Kidney epithelial cell (primary cell): ENCODE measurements at places on chromosomes 12 and 14. TPM values are rescaled to one million over a fixed set of nuclear protein-coding genes. Genes with fewer than 3 reads are reported as not detected.

The ADSS1 gene
- total RNA-seq = 3.4 and 10.3 TPM in 2 replicates

DNA sequence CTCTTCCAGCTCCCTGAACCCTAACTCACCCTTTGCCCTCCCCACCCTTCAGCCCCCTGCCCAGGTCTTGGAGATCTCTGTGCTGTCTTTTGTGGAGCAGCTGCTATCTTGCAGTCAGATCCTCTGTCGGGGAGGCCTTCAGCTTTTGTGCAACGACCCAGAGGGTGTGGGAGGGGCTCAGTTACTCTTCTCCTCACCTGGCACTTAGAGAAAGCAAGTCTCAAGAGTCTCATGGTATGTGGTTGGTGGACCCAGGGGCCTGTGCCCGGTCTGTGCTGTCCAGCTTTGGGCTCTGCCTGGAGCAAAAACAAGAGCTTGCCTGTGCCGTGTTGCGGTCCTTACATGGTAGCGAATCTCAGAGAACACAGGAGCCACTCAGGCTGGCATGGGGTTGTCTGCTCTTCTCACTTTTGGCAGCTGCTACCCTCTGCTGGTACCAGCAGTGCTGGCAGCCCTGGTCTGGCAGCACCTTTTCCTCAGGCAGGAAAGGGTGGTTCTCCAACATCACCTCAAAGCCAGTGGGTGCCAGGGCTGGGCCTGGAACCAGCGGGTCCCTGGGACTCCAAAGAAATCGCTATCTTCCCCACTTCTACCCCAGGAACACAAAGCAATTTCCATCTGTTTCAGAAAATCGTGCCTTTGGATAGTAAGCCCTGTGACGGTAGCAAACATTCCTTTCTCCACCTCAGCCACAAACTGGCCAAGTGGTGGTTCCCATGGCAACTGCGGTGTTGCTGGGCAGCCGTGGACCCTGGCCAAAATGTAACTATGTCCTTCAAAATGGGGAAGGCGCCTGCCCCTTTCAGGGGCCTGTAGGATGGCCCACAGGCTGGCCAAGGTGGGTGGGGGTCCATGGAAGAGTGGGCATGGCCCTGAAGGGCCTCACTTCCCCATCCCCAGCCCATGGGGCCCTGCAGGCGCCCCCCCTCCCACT is 90.0 kb downstream of the RIN3 start:
- no peak for DNase-seq

The TPPP2 gene
- total RNA-seq = not detected in 2 replicates

- no peak for DNase-seq
Observed at GRCh38 chr12:63804746-63805145, 25.0 kb downstream of the RXYLT1 start.

DNA sequence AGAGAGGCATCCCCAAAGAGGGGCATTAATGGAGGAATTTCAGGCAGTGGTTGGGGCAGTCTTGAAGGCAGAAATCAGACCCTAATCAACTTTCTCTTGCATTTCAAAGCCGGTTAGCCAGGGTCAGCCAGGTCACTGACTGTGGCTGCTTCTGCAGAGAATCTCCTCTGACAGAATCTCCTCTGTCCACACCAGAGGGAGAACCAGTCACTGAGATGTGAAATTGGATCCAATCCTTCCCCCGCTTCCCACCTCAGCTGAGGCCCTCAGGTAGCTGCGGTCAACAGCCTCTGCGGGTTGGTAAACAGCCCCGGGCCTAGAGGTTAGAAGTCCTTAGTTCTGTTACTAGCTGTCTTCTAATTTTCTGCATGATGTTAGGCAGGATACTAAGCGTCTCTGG is 39.8 kb upstream of the NUAK1 start:
- no peak for DNase-seq

DNA sequence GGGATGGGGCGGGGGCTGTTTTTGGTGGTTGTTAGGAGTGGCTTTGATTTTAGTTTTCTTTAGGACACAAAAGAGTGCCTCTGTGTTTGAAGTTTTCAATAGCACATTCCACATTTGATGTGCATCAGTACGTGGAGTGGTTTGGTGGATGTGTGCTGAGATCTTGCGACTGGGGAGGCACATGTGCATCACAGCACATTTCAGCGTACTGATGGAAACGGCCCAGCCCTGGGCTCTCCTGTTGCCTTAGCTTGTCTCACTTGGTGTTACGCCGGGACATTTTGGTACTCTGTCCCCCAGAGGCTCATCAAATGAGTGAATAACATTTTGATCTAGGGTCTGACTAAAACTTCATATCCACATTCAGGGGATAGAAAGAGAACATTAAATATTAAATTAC is 70.5 kb downstream of the GNS start:
- no peak for DNase-seq

DNA sequence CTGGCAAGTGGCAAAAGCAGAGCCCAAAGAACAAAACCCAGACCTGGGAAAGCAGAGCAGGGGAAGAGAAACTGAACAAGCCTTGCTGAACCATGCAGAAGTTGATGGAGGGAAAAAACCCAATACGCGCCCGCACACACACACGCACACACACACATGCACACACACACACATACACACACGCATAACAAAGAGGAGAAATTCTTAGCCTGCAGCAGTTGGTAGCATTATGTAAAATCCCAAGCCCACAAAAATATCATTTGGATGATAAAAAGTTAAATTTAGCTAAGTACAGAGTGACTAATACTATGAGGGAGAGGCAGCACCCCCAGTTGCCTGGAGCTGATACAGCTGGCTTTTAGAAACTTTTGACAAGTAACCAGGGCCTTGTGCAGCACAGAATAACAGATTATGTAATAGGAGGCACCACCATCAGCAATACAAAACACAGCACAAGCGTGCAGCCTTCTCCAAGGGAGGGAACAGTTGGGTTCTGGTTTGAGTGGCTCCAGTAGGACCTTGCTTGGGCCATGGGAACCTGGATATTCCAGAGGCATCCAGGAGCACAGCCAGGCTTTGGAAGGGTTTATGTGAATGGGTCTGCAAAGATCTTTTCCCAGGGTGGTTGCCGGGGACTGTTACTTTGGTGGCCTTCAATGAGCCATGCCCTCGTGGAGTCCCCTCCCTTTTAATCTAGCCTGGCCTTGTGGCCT is 35.3 kb downstream of the PITPNM2 start:
- DNase-seq = no peak

DNA sequence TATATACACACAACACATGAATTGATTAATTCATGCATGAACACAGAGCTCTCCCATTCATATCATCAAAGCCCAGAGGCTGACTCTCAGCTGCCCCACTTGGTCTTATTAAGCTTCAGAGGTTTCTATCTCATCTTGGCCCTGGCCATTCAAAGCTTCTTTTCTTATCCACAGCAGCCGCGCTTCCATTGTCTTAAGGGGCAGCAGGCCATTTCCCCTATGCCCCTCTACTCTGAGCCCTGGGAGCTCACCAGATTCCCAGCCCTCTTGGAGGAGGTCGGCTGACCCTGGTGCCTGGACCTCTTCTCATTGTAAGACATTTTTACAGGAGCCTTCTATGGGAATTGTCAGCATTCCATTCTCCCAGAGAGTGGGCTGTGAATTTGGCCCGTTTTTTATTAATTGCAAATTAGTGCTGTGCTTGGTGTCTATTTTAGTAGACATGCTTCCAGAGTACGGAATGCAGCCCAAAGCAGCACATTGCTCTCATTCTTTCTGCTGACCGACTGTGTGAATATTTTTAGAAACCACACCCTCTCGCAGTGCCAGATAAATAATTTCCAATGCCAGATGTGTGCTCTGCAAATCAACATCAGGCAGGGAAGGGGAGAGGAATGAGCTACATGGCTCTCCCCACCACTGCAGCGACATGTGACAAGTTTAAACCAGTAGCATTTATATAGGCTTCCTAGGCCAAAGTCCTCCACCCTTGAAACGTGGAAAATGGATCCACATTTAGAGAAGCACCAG is 58.5 kb downstream of the NUAK1 start:
- no peak for DNase-seq

DNA sequence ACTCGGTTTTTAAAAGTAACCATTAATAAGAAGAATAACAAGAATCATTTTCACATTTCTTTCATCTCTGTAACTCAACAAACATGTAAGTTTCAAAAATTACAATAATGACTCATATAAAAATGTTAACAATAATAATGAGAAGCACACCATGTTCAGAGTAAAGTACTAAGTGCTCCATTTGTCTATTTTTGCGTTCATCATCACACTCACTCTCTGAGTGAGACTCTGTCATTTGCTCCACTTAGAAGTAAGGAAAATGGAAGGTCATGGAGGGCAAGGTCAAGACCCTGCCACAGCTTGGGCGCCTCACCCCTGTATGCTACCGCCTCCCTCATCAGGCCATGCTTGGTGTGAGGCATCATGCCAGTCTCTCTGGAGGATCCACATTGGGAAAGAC is 129.9 kb downstream of the TMEM30B start:
- DNase-seq = no peak

DNA sequence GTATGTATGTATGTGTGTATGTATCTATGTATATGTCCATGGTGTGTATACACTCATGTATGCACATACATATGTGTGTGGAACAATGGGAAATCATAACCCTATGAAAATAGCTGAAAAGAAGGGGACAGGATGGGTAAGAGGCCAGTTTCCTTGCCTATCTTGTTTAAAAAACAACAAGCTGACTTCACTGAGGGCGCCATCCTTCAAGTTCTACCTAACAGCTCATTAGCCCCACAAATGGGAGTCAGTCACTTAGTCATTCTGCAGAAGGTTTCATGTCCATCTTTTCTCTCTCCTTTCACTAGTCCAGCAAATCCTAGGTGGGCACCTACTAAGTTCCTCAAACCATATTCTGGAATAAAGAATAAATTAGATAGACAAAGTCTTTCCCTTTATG is 14.7 kb downstream of the STON2 start:
- DNase-seq = no peak

The OR4E2 gene
- total RNA-seq = not detected in 2 replicates

The HAL gene
- 0.21 TPM in 1 of 2 replicates, not detected in the other for total RNA-seq

DNA sequence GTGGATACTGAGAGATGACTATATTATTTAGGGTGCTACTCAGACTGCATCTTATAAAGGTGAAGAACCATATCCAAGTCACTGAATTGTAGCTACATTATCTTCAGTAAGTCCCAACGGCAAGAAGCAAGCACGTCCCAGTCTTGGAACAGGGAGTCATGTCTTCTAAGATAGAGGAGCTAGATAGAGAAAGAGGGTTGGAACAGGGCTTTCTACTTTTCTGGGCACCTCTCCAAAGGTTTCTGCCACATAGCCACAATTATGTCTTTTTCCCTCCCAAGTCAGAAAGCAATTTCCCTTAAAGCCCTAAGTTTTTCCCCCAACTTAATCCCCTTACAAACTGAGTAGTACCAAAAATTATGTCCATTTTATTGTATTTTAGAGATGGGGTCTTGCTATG is 22.4 kb downstream of the MAPK1IP1L start:
- no peak for DNase-seq

The ADAM20 gene
- 0.14 and 0.17 TPM in 2 replicates for total RNA-seq

- no peak for DNase-seq
Observed at GRCh38 chr14:80653956-80654355, 287.6 kb downstream of the CEP128 start.

DNA sequence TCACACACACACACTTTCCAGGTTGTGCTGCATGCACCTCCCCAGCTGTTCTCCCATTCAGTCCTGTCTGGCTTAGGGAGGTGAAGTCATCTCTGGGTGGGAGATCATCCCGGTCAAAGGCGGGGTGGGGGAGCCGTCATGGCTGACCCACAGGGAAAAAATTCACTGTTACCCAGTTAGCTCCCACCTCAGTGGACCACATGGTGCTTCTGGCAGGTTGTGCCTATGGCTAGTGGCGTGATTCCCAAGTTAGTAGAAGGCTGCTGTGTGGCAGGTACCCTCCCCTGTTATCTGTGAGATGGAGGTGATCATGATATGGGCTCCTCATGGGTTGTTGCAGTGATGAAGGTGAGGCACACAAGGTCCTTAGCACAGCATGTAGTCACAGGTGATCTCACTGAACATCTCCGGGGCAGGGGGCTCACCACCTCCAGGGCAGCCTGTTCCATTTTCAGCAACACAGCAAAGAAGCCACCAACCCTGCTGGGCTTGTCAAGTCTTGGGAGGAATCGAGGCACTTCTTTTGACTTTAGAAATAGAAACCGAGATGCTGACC is 154.9 kb upstream of the CCND2 start:
- no peak for DNase-seq
